SK-N-SH (cell line): ENCODE measurements at places on chromosomes 13 and 19.
A peak's percentile ranks its signal among the peaks of the same experiment; 100 is the strongest.

DNA sequence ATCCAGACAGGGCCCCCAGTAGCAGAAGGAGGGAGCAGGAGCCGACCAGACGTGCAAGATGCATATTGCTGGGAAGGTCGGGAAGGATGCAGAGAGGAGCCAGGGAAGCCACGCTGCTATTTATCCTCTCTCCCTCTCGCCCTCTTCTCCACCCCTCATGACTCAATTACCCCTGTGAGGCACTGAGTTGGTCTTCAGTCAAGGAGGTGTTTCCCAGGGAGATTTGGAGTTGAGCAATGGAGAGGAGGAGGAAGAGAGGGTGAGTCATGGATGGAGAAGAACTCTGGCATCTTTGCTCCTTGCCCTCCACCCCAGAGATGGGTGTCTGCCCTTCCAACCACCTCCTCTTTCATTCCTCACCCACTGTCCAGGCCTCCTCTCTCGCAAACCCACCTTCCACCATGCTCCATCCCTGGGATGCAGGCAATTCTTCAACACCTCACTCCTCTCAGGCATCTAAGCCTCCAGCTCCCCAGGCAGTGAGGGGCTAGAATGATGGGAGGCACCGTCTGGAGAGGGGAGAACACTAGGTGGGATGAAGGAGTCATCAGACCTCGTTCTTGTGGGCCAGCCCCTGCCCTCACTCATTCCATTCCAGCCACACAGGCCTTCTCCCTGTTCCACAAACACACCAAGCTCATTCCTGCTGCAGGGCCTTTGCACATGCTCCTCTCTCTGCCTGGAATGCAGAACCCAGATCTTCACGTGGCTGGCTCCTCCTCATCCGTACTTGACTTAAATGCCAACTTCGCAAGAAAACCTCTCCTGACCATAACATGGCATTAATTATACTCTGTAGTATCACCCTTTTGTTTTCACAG lies at the start of gene SBSN:
Gene SBSN (minus strand): TSS at position 94 of the 821 bp plus-strand sequence. CDS start 30 bp downstream, at position 64.
- no peak for DNase-seq
- no peaks in the 10 kb centered on the region for H3K4me1 ChIP-seq
- H3K4me3 ChIP-seq, result no peak within 1 kb of the TSS
- H3K36me3 ChIP-seq, result no peaks in the 10 kb centered on the region
- peaks cover 77% of the 10 kb centered on the region for H3K27me3 ChIP-seq

- no peak overlapping the region for H3K4me3 ChIP-seq
- H3K27ac ChIP-seq, result no peak overlapping the region
Measured at GRCh38 chr13:48299591-48299990, 4.0 kb upstream of the RB1 start.

DNA sequence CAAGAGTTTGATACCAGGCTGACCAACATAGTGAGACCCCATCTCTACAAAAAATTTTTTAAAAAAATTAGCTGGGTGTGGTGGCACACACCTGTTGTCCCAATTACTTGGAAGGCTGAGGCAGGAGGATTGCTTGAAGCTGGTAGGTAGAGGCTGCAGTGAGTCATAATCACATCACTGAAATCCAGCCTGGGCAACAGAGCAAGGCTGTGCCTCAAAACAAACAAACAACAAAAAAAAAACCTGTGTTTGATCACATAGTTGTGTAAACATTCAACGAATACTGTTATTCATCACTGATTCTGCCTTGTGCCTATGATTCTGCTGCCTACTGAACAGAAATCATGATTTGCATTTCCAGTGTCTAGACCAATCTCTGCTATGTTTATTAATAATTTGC lies 134.0 kb downstream of the TBC1D4 start:
- DNase-seq, result no peak
- no peak overlapping the region for H3K27ac ChIP-seq
- H3K27me3 ChIP-seq, result no peaks in the 10 kb centered on the region
- H3K36me3 ChIP-seq, result peaks cover 23% of the 10 kb centered on the region

- H3K27ac ChIP-seq, result no peak overlapping the region
- no peak for DNase-seq
- no peak overlapping the region for H3K4me3 ChIP-seq
- H3K36me3 ChIP-seq, result no peaks in the 10 kb centered on the region
- H3K4me1 ChIP-seq, result no peaks in the 10 kb centered on the region; the same call in none of the 2 replicates
Measured at GRCh38 chr13:43264458-43264857, 241.1 kb downstream of the DNAJC15 start.

GRCh38 chr13:32951580-32951979 lies 64.6 kb upstream of the KL start:
- no peak for DNase-seq
- H3K4me3 ChIP-seq, result no peak overlapping the region
- peaks cover 20% of the 10 kb centered on the region for H3K4me1 ChIP-seq
- H3K27me3 ChIP-seq, result peaks cover 6% of the 10 kb centered on the region; the same call in 1 of the 2 replicates

DNA sequence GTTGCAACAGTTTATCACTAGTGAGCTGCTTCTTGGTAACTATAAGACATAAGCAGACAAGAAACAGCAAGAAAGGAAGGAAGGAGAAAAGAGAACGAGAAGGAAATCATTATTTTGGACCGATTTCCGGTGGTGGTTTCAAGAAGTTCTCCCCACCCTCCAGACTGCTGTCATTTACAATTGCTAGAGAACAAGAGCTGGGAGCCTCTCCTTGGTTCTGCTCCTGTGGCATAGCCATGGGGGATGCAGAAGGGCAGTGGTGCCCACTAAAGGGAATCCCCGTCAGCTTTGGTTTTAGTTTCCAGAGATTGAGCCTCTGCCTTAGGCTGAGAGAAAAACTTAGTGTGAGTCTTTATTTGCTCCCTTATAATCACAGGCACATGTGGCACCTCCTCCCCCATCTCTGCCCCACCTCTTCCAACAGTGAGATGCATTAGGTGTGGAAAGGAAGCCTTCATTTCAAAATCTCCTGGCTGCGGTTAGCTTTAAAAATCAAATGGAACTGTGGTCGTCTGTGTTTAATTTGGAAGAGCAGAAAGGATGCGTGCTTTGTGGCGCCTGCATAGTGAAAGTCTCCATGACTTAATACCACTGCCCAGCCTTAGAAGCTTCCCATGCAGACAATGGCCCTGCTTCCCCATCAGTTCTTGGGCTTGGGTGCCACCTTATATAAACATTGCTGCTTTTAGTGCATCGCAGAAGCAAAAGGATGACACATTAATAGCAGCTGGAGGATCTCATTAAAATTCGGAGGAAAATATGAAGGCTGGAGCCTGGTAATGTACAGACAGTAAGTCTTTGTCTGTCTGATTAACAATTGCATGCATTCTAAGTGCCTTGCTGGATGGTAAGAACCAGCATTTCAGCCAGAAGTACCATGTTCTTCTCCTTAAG lies 25.0 kb downstream of the LRCH1 start:
- no peak overlapping the region for H3K4me3 ChIP-seq
- H3K27ac ChIP-seq, result no peak overlapping the region; the same call in 1 of the 2 replicates
- H3K36me3 ChIP-seq, result no peaks in the 10 kb centered on the region
- DNase-seq, result no peak

- H3K4me3 ChIP-seq, result no peak overlapping the region
- no peak for DNase-seq
- H3K27ac ChIP-seq, result no peak overlapping the region
- no peaks in the 10 kb centered on the region for H3K36me3 ChIP-seq
- H3K4me1 ChIP-seq, result no peaks in the 10 kb centered on the region
Measured at GRCh38 chr19:16290692-16291091, 33.9 kb upstream of the KLF2 start.

GRCh38 chr19:28437390-28438346 lies 775.3 kb downstream of the UQCRFS1 start:
- no peaks in the 10 kb centered on the region for H3K4me1 ChIP-seq
- H3K27ac ChIP-seq, result no peak overlapping the region
- H3K27me3 ChIP-seq, result peaks cover 23% of the 10 kb centered on the region; the same call in 1 of the 2 replicates
- no peak overlapping the region for H3K4me3 ChIP-seq
- no peak for DNase-seq

DNA sequence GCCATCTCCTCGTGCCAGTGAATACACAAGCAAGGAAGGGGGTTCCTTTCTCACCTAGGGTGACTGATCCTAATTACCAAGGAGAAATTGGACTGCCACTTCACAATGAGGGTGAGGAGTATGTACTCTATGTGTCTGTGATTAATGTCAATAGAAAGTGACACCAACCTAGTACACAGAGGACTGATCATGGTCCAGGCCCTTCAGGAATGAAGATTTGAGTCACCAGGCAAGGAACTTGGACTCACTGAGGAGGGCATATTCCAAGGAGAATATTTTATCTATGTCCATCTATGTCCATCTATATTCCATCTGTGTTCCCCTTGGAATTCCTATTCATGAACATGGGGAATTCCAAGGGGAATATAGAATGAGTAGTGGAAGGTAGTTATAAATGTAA lies 9.2 kb upstream of the ALOX5AP start:
- H3K36me3 ChIP-seq, result no peaks in the 10 kb centered on the region
- H3K27me3 ChIP-seq, result no peaks in the 10 kb centered on the region
- DNase-seq, result no peak
- no peak overlapping the region for H3K4me3 ChIP-seq
- no peaks in the 10 kb centered on the region for H3K4me1 ChIP-seq
- no peak overlapping the region for H3K27ac ChIP-seq

DNA sequence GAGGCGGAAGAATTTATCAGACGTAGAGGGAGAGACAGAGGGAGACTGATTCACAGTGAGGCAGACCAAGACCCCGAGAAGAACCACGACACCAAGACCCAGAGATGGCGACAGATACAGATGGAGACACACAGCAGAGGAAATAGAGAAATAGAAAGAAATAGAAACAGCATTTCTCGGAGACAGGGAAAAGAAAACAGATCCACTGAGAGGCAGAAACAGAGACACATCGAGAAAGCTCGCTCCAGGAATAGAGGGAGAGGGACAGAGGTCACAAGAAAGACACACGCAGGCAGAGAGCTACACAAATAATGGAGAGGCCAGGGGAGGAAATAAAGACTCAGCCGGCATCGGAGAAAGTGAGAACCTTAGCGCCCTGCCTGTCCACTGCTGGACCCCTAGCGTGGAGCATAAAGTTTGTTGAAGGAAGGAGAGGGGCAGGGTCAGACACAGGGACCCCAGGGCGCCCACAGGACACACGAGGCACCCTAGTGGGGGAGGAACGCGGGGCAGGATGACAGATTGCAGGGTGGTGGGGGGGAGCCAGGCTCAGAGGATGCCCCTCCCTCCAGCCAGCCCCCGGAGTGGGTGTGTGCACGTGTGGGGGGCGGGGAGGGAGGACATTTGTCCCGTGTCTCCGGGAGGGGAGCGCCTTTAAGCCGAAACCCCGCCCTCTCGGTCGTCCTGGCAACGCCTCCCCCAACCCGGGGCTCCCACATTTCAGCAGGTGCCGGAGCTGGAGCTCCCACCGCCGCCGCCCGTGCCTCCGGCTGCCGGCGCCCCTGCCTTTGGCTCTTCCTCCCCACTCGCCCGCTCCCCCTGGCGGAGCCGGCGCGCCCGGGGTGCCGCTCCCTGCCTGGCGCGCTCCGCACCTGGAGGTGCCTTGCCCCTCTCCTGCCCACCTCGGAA lies at the start of gene PRKCG:
Gene PRKCG (plus strand): TSS at position 716 of the 909 bp plus-strand sequence. CDS start 298 bp downstream, outside the sequence.
- peak; percentile 76 for DNase-seq
- H3K27ac ChIP-seq, result no peak within 1 kb of the TSS
- H3K4me3 ChIP-seq, result peak within 1 kb of the TSS; percentile 42
- peaks cover 36% of the 10 kb centered on the region for H3K27me3 ChIP-seq
- peaks cover 14% of the 10 kb centered on the region; the same call in 1 of the 2 replicates for H3K4me1 ChIP-seq

- no peak overlapping the region for H3K27ac ChIP-seq
- DNase-seq, result peak; percentile 61
- no peaks in the 10 kb centered on the region for H3K27me3 ChIP-seq
- H3K4me3 ChIP-seq, result no peak overlapping the region
Measured at GRCh38 chr13:42883771-42884467, 102.5 kb downstream of the FAM216B start.

DNA sequence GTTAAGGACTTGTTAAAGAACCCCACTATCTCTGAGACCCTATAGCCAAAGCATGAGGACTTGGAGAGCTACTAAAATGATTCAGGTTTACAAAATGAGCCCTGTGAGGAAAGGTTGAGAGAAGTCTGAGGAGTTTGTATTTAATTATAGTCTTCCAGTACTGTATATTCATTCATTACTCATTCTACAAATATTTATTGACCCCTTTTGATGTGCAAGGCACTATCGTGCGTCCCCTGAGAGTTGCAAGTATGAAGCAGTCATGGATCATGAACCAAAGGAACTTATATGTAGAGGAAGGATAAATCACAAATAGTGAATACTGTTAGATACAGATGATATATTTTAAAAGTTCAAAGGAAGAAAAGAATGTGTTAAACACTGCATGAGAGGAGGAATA lies 84.4 kb downstream of the DNAJC15 start:
- no peaks in the 10 kb centered on the region for H3K27me3 ChIP-seq
- DNase-seq, result no peak
- no peaks in the 10 kb centered on the region for H3K36me3 ChIP-seq
- H3K27ac ChIP-seq, result no peak overlapping the region
- no peaks in the 10 kb centered on the region; the same call in 1 of the 2 replicates for H3K4me1 ChIP-seq

DNA sequence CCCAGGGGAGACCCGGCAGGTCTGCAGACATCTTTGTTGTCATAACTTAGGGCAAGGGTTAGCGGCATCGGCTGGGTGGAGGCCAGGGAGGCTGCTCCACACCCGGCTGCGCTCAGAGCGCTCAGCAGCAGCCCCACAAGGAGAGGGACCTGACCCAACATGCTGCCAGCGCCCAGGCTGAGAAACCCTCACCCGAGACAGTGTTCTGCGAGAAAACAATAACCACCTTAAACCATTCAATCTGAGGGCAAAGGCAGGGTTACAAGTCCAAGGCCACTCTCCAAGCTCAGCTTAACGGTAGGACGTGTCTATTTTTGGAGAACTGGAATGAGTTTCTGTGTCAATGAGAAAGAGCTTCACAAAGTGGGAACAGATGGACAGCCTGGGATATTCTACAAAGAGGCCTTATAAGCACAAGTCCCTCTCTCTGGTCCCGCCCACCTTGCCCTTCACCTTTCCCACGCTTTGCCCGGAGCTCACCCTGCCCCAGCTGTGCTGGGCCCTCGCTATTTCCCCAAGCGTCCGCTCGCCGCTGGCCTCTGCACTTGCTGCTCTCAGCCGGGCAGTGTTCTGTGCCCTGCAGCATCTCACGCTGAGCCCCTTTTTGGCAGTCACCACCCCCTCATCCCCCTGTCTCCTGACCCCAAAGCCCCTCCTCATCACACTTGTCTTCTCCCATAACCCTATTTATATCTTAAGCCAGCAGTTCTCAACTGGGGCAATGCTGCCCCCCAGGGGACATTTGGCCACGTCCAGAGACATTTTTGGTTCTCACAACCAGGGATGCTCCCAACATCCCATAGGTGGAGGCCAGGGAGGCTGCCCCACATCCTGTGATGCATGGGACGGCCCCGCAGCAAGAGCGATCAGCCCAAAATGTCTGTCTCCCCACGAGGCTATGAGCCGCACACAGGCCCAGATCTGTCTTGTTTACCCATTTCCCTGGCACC lies 17.6 kb downstream of the PPP1R12C start:
- H3K27me3 ChIP-seq, result no peaks in the 10 kb centered on the region
- H3K4me3 ChIP-seq, result no peak overlapping the region
- no peak overlapping the region for H3K27ac ChIP-seq
- no peaks in the 10 kb centered on the region for H3K4me1 ChIP-seq

DNA sequence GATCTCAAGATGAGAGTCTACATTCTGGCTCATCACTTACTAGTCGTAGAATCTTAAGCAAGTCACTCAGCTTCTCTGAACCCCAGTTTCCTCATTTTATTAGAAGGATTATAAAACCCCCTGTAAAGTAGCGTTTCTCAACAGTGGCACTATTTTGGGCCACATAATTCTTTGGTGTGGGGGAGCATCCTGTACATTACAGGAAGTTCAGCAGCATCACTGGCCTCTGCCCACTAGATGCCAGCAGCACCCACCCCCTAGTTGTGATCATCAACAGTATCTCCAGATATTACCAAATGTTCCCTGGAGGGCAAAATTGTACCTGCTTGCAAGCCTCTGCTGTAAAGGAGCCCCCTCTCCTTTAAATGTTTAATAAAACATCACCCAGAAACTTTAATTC lies 22.6 kb downstream of the STARD13 start:
- H3K36me3 ChIP-seq, result no peaks in the 10 kb centered on the region
- no peak for DNase-seq
- H3K27ac ChIP-seq, result no peak overlapping the region
- no peak overlapping the region for H3K4me3 ChIP-seq
